ENCODE measurements at places on chromosomes 3 and 15.

- DNase-seq, result no peak
Observed at GRCh38 chr3:172298247-172298646, 150.0 kb downstream of the GHSR start.

DNA sequence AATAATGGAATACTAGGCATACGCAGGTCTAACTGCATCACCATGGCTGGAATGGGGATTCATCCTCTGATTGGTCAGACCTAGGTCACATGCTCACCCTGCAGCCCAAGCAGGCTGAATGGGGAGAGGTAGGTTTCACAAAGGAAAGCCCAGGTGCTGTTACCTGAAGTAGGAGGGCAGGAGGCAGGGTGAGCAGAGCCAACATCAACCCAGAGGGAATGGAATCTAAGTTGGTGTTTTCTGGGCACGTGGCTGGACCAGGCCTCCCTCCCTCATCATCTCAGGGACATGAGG, 6.7 kb upstream of the H1-8 start:
- DNase-seq, result no peak

DNA sequence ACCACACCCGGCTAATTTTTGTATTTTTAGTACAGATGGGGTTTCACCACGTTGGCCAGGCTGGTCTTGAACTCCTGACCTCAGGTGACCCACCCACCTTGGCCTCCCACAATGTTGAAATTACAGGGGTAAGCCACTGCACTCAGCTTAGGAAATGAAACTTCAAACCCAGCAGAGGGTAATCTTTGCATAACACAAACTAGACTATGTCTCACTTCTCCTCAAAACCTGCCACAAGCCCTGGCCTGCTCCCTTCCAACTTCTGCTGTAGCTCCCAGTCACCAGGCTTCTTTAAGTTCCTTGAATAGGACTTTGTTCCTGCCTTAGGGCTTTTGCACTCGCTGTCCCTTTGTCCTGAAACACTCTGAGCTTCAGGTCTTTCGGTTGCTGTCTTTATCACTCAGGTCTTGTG, 39.2 kb upstream of the SEMA4B start:
- DNase-seq, result no peak

- no peak for DNase-seq
Observed at GRCh38 chr3:187646906-187647660, 23.1 kb downstream of the SST start.

GRCh38 chr3:45765266-45765851, 31.0 kb downstream of the SLC6A20 start:
- DNase-seq, result no peak

DNA sequence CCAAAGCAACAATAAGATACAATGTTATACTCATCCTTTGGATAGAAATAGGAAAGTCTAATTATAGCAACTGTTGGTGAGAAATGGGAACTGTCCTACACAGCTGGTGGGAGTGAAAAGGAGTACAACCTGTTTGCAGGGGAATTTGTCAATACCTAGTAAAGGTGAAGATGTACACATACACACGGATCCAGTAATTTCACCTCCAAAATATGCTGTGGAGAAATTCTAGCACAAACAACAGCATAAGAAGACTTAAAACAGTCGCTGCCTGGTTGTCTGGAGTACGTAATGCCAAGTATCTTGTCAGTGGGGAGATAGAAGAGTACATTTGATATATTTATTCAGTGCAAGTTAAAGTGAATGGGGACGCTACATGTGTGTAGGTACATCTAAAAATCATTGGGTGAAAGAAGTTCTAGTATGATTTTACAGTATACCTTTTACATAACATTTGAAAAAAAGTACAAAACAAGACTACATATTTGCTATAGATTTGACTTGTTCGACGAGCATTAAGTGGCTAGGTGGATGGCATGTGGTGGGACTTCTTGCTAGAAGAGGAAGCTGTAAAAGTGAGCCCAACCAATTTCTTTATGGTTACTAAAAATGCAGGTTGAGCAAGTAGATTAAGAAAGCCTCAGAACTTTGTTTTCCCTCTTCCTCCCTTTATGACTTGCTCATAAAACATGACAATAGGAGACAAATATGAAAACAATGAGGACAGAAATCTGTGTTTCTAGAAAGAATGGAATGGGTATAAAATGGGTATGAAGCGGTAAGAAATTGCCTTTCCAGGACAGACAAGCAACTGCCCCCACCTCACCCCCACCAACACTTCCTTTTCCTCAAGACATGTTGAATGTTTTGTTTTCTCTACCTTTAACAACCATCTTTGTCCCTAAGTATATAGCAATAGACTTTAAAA, 50.2 kb upstream of the CCR4 start:
- no peak for DNase-seq

All from activated T-helper 9 cell treated with anti-CD3 and anti-CD28 coated beads, Interleukin-2, amount 50 U/mL, for 16 hours (primary cell).